ENCODE measurements at places on chromosomes 4 and X. TPM values are rescaled to one million over a fixed set of nuclear protein-coding genes. Genes with fewer than 3 reads are reported as not detected.

- H3K27me3 ChIP-seq, result no peaks in the 10 kb centered on the region
- no peak overlapping the region for H3K4me3 ChIP-seq
- H3K27ac ChIP-seq, result no peak overlapping the region
- H3K4me1 ChIP-seq, result no peaks in the 10 kb centered on the region
- DNase-seq, result no peak
- peaks cover 24% of the 10 kb centered on the region for H3K36me3 ChIP-seq
Measured at GRCh38 chr4:147909225-147909624, 177.3 kb downstream of the ARHGAP10 start.

DNA sequence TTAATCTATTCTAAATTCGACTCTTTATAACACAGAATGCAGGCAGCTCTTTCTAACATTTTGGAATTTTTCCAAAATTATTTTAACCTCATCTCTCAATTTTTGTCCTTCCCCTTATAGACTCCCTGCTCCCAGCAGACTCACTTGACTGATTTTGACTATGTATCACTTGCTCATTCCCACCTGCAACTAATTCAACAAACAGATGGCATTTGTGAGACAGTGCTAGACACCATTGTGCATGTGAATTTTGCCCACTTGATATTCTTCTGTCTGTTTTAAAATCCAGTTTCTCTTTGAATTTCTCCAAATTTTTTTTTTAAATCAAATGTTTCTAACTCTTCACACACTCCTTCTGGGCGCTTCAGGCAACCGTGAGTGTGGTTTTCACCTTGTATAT is 1534.0 kb downstream of the PCDH7 start:
- no peaks in the 10 kb centered on the region for H3K27me3 ChIP-seq
- H3K36me3 ChIP-seq, result no peaks in the 10 kb centered on the region
- no peak overlapping the region for H3K27ac ChIP-seq
- DNase-seq, result no peak
- no peaks in the 10 kb centered on the region for H3K4me1 ChIP-seq
- no peak overlapping the region for H3K4me3 ChIP-seq

DNA sequence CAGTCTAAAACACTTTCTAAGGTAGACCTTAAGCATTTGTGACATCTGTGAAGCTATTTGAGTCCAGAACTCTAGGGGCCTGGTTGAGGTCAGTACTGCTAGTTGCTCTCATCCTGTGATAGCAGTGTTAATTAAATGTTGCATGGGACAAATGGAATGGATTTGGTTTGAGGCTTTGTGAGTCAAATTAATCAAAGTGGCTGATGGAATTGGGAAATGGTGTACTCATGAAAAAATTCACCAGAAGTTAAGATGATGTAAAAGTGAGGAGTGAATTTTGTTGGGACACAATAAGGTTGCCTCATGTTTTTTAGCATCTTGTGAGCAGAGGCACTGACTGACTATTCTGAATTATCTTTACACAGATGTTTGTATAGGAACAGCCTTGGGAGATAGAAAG is 99.2 kb upstream of the ARSJ start:
- no peaks in the 10 kb centered on the region for H3K4me1 ChIP-seq
- no peaks in the 10 kb centered on the region for H3K36me3 ChIP-seq
- H3K27ac ChIP-seq, result no peak overlapping the region
- no peaks in the 10 kb centered on the region for H3K27me3 ChIP-seq
- H3K4me3 ChIP-seq, result no peak overlapping the region

DNA sequence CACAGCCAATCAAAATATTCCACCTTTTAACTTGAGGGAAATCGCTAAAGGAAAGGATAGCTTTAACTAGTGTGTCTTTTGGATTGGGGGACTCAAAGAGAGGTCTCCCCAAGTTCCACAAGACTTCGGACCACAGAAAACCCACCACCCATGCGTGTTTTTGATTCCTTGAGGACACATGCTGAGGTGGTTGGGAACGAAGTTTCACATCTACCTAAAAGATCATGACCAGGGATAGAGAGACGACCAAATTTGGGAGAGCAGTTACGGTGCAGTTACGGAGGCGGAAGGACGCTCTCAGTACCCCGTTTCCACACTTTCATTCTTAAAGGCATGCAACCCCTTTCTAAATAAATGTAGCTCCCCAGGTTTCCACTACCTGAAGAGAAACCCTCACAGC is 1.1 kb downstream of the PCYT1B start:
- peaks cover 12% of the 10 kb centered on the region for H3K4me1 ChIP-seq
- no peaks in the 10 kb centered on the region for H3K27me3 ChIP-seq
- DNase-seq, result no peak
- no peaks in the 10 kb centered on the region for H3K36me3 ChIP-seq

DNA sequence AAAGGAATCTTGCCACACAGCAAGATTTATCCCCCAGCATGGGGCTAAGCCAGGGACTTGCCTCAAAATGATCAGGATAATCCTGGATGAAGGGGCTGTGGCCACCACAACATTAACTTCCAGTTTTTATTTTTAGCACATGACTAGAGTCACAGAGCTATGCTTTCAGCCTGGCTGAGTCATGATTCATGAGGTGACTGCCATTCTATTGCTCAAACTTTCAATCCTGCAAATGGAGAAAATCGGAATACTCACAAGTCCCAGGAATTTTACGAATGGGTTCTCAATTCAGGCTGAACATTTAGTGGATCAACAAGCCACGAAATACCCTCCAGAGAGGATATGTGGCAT is 70.7 kb upstream of the HPGD start:
- H3K36me3 ChIP-seq, result no peaks in the 10 kb centered on the region
- H3K4me3 ChIP-seq, result no peak overlapping the region
- DNase-seq, result no peak
- no peaks in the 10 kb centered on the region for H3K4me1 ChIP-seq
- no peak overlapping the region for H3K27ac ChIP-seq

DNA sequence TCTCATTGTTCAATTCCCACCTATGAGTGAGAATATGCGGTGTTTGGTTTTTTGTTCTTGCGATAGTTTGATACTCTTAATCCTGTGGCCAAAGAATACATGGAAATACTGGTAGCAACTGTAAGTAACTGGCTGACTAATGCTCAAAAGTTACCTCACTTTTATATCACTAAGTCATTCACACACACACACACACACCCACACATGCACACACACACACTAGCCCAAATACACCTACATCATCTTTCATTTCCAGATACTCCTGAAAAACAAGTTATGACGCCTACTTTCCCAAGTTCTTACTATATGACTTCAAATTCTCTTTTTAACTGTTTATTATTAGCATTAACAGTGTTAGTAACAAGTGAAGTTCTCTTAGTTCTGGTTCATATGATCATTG is 101.3 kb downstream of the DCHS2 start:
- DNase-seq, result no peak
- no peaks in the 10 kb centered on the region for H3K27me3 ChIP-seq
- H3K4me3 ChIP-seq, result no peak overlapping the region
- H3K4me1 ChIP-seq, result no peaks in the 10 kb centered on the region

DNA sequence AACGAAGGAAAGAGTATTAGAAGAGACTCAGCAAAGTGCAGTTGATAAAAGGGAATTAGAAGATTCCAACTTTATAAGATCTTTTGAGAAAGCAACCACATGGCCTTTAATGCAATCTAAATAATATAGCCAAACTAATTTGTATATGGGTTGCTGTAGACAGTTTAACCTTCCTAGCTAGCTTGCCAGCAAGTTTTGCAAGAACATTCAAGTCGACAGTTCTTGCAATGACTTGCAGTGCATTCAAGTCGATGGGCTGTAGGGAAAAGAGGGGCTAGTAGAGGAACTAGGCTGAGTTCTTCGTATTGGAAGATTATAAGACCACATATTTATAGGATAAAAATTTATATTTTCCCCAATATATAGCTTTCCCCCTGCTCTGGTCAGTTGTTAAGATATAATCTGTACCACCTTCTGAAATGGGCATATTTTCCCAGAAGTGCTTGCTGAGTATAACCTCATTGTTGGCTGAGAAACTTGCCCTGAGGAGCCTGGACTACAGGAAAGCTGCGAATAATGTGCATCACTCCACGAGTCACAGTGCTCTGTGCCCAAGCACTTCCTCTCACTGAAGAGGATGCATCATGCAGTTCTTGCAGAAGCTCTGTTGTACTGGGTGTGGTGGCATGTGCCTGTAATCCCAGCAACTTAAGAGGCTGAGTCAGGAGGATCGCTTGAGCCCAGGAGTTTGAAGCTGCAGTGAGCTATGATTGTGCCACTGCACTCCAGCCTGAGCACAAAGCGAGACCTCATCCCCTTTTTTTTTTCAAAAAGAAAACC is 56.7 kb downstream of the DOCK11 start:
- no peaks in the 10 kb centered on the region for H3K36me3 ChIP-seq
- no peak overlapping the region for H3K27ac ChIP-seq
- H3K4me3 ChIP-seq, result no peak overlapping the region
- H3K4me1 ChIP-seq, result peaks cover 3% of the 10 kb centered on the region

DNA sequence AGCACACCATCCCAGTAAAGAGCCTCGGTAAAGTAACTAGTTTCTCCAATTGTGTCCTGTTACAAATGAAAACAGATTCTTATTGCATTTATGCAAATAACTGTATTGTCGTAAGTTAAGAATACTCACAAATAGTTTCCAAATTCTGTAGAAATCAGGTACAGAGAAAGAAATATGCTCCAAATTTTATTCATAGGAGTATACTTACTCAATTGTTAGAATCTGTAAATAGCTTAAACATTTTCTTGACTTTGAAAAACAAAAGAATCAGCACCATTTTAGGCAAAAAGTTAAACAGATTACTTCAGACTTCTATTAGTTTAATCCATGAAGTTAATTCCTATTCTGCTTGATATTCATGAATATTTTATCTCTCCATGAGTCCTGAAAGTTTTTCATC is 10.7 kb downstream of the CNGA1 start:
- no peaks in the 10 kb centered on the region for H3K4me1 ChIP-seq
- no peak for DNase-seq
- H3K4me3 ChIP-seq, result no peak overlapping the region
- H3K36me3 ChIP-seq, result no peaks in the 10 kb centered on the region
- H3K27me3 ChIP-seq, result no peaks in the 10 kb centered on the region

DNA sequence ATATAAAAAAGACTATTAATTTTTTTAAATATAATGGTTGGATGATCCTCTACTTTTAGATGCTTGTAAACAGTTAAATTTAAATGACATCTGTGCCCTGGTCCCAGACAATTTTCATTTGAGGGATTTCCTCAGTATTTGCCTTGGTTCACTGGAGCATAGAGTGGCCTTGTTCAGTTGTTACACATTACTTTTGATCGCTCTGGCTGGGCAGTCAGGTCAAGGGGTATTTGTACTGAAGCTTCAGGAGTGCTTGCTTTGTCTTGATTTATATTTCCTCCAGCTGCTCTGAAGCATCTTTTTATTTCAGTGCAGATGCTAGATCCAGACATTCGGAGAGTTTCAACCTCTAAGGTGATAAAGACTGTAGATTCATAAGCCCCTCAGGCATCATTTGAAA is 50.0 kb downstream of the COMMD8 start:
- no peak for DNase-seq
- no peaks in the 10 kb centered on the region for H3K27me3 ChIP-seq
- no peak overlapping the region for H3K4me3 ChIP-seq
- no peak overlapping the region for H3K27ac ChIP-seq

DNA sequence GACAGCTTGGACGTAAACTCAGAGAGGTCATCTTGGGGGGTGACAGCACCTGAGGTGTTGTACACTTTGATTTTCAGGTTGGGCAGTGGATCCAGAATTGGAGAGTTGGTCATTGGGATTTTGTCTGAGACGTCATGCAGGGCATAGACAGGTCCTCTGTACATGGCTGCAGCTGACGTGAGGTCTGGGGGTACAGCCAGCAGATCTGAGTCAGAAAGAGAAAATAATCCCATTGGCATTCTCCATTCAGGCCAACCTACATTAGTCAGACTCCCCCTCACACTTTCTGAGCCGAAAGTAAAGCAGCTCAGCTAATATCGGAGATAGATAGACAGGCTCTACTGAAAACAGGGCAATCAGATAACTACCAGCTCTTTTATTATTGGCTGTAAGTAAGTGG is 329.7 kb downstream of the UNC5C start:
- no peaks in the 10 kb centered on the region for H3K4me1 ChIP-seq
- no peaks in the 10 kb centered on the region for H3K36me3 ChIP-seq
- no peak overlapping the region for H3K27ac ChIP-seq
- DNase-seq, result no peak
- H3K27me3 ChIP-seq, result no peaks in the 10 kb centered on the region
- H3K4me3 ChIP-seq, result no peak overlapping the region

The MAEA gene
- 112 TPM for total RNA-seq
